ENCODE measurements at places on chromosomes 1 and 21. TPM values are rescaled to one million over a fixed set of nuclear protein-coding genes. Genes with fewer than 3 reads are reported as not detected.

GRCh38 chr1:10633416-10633815 lies 158.7 kb downstream of the PEX14 start:
- no peak for DNase-seq

DNA sequence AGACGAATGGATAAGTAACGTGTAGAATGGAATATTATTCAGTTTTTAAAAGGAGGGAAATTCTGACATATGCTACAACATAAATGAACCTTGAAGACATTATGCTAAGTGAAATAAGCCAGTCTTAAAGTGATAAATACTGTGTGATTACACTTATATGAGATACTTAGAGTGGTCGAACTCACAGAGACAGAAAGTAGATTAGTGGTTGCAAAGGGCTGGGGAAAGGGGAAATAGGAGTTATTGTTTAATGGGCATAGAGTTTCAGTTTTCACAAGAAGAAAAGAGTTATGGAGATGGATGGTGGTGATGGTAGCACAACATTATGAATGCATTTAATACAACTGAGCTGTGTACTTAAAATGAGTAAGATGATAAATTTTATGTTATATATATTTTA lies 14.7 kb upstream of the AHCYL1 start:
- DNase-seq, result no peak

GRCh38 chr1:16226490-16227179 lies 10.3 kb downstream of the CPLANE2 start:
- peak; percentile 62 for DNase-seq

DNA sequence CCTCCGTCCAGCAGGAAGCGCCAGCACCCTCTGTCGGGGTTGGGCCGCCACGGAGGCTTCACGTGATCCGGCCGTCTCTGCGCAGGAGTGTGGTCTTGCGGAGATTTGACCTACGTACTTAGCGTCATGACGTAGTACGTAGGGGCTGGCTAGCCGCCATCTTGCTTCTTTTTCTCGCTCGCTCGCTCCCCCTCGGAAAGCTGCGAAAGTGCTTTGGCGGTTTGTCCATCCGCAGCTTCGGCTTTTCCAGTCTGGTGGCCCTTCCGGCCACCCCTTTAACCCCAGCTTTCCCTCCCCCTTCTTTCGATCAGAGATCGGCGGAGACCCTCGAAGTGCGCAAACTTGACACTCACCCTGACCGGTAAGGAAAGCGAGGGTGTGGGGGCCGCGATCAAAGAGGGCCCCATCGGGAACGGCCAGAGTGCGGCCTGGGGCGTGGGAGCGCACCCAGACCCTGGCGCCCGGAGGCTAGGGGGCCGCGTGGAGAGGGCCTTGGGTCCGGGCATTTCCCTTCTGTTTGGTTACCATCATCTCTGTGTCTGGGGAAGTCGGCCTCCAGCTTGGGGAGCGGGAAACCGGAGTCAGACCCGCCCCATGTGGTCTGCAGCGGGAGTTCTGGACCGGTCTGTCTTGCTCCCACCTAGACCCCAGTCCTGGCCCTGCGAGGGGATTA lies at the start of gene PRRC2C:
PRRC2C (plus strand) TSS at position 156 of the 673 bp plus-strand sequence. CDS start 26,559 bp downstream, outside the sequence.
- peak; percentile 99 for DNase-seq

DNA sequence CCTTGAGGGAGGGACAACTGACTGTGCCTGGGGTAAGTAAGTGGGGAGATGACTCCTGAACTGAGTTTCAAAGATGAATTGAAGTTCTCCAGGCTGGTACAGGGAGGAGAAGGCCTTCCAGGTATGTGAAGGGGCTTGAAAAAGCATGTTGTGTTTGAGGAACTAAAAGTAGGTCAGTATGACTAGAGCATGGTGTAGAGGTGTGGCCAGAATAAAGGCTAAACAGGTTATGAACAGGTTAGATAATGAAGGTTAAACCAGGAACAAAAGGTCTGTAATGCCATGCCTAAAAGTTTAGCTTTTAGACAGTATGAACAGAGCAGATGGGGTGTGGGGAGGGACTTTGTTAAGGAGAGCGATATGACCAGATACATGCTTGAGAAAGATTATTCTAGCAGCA lies 7.3 kb upstream of the CLSPN start:
- DNase-seq, result no peak

DNA sequence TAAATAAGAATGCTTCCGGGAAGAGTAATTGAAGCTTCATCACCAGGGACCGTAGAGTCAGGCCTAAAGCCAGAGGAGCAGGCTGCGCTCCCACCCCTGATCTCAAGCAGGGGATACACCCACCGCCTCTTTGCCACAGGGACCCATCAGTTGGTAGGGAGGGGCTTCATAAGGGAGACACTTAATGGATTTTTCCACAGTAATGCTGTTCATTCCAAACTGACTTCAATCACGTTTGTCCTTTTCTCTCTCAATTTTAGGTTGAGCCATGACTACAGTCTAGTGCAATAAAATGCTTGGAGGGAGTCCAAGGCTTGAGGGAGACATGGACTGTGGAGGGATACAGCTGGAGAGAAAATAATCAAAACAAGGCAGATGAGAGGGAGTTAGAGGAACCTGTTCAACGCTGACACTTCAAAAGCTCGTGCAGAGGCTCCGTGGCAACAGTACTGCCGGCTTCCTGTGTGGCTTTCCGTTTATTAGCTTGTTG lies 111.5 kb downstream of the SEC16B start:
- DNase-seq, result no peak

DNA sequence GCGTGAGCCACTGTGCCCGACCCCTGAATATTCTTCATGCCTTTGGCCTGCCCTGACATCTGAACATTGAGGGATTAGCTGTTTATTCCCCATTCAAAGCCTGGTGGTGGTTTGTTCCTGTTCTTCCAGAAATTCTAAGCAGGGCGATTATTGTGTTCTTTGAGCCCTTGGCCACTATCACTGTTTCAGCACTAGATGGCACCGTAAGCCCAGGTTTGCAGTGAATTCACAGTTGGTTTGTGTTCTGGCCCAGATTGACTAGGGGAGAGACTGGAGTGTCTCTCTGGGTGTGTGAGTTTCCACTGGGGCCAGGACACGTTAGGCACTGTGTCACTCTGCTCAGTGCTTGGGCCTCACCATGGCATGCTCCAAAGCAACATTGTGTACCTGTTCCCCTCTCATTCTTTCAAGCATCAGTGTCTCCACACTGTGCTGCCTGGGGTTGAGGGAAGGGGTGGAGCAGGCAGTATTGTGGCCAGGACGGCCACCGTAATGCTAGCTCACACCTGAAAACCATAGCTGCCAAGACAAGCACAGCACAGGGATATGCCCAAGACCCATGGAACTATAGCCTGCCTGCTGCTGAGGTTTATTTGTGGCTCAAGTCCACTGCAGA lies 52.7 kb downstream of the PKN2 start:
- DNase-seq, result no peak

DNA sequence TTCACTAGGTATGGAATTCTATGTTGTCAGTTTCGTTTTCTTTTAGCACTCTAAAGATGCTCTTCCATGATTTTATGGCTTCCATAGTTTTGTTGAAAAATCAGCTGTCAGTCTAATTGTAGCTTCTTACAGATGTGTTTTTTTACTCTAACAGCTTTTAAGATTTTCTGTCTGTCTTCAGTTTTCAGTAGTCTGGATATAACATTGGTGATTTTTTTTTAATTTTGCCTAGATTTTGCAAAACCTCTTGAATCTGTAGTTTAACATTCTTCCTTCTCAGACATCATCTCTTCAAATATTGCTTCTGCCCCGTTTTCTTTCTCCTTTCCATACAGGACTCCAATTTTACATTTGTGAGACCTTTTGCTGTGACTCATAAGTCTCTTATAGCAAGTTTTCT lies 17.9 kb upstream of the DYRK1A start:
- DNase-seq, result no peak

DNA sequence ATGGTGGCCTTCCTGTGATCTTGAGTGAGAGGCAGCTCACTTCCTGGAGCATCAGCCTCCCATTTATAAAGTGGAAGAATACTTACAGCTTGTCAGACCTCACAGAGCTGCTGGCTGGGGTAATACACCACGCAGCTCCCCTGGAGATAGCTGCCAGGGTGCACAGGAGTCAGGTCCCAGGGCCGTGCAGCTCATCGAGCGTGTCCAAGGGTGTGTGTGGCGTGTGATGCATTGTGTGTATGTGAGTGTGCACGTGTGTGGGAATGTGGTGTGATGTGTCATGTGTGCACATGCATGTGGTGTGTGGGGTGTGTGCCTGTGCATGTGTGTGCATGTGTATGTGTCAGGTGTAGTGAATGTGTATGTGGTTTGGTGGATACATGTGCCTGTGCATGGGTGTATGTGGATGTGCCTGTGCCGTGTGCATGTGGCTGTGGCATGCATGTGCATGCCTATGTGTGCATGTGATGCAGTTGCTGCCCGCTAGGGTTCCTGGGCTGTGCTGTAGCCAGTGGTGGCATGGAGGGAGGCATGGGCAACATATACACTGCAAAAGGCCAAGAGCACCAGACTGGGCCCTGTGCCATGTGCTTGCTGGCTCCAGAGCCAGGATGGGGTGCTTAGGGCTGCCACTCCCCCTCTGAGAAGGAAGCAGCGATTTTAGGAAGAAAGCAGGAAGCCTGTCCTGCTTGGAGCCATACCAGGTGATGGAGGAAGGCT lies 24.6 kb downstream of the WNT3A start:
- peak; percentile 7 for DNase-seq

- DNase-seq, result no peak
Measured at GRCh38 chr1:180579961-180580611, 21.3 kb downstream of the OVAAL start.

DNA sequence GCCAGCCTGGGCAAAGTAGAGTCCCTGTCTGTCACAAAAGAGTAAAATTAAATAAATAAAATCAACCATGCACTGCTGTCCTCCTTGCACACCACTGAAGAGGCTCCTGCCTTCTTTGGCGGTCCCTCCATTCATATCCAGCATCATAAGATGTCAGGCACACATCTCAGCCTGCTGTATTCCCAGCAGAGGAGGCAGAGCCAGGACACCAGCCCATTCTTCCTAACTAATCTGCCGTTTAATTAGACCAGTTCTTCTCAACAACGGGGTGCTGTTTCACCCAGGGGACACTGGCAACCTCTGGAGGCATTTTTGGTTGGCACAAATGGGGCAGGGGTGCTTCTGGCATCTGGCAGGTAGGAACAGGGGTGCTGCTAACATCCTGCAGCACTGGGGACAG lies 119.7 kb downstream of the ETS2 start:
- DNase-seq, result no peak

- DNase-seq, result no peak
Measured at GRCh38 chr1:233245191-233245765, 50.2 kb downstream of the PCNX2 start.

DNA sequence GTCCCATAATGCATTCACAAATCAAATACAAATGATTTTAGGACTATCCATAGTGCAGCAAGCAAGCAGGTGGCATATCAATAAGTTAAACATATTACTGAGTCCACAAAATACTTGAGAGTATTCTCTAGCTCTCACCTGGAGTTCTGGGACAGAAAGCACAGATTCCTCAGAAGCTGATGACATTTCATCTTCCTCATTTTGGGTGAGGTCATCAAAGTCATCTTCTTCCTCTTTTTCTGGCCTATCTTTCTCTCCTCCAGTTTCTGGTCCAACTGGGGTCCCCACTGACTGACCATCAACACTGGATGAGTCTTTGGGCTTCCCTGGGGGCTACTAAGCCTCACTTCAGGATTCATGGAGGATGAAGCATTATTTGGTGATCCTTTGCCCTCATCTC lies 38.9 kb downstream of the YY1AP1 start:
- DNase-seq, result no peak

- DNase-seq, result no peak
Measured at GRCh38 chr1:91684481-91685196, 184.0 kb downstream of the CDC7 start.

DNA sequence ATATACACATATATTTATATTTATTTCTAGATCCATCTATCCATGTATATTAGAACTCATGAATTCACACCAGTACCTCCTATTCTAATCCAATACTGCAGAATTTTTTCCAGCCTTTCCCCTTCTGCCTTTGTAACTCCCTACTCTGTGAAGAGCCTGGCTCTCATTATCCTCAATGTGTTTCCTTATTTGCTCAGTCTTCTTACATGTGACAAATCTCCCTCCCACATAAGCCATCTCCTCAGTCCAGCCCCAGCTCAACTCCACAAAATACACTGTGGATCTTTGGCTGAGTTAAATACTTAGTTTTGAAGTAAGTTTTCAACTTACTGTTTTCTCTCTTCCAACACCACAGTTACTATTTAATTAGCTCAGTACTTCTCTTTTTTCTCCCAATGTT lies 45.7 kb downstream of the ATP5PO start:
- no peak for DNase-seq

GRCh38 chr1:220776720-220777326 lies 9.9 kb upstream of the MTARC1 start:
- peak; percentile 83 for DNase-seq

DNA sequence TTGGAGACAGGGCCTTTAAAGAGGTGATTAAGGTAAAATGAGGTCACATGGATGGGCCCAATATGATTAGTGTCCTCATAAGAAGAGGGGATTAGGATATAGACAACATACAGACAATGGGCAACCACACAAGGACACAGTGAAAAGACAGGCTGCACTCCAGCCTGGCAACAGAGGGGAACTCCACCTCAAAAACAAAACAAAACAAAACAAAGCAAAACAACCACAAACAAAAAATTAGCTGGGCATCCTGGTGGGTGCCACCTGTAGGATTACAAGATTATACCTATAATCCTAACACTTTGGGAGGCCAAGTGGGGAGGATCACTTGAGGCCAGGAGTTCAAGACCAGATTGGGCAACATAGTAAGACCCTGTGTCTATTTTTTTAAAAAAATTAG lies 4.8 kb upstream of the MDM4 start:
- no peak for DNase-seq

DNA sequence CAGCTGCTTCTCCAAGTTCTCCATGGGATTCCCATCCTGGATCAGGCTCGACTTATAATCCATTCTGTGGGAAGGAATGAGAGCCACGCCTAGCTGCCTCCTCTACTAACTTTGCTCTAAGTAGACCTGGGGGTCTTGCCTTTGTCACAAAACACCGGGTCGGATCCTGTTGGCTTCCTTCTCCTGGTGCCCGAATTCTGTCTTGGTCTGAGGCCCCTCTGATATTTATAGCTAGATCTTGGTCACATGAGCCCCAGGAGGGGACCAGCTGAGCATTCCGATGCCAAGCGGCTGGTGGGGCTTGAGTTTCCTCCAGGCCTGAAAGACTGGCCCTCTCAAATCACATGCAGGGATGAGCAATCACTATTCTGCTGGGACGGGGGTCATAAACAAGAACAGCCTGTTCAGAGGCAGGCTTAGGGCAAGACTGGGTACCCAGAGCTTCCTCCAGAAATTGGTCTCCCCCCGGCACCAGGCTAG lies at the start of gene TRIM63:
TRIM63 (minus strand) TSS at position 199 of the 480 bp plus-strand sequence; CDS start at position 63, 136 bp downstream.
- peak; percentile 71 for DNase-seq

Gene SYCP1
- not detected for total RNA-seq

Gene ADORA1
- 16.4 TPM for total RNA-seq

Gene CLCN6
- 16.1 TPM for total RNA-seq

Gene IKBKE
- total RNA-seq, result 0.80 TPM

Gene PGM1
- 280 TPM for total RNA-seq

Gene FCER1A
- total RNA-seq, result 0.96 TPM

Data from left ventricle myocardium inferior (tissue), 1 donor.